Activated T-cell treated with anti-CD3 and anti-CD28 coated beads for 1 hour (primary cell): ENCODE measurements at places on chromosomes 2 and 18.

DNA sequence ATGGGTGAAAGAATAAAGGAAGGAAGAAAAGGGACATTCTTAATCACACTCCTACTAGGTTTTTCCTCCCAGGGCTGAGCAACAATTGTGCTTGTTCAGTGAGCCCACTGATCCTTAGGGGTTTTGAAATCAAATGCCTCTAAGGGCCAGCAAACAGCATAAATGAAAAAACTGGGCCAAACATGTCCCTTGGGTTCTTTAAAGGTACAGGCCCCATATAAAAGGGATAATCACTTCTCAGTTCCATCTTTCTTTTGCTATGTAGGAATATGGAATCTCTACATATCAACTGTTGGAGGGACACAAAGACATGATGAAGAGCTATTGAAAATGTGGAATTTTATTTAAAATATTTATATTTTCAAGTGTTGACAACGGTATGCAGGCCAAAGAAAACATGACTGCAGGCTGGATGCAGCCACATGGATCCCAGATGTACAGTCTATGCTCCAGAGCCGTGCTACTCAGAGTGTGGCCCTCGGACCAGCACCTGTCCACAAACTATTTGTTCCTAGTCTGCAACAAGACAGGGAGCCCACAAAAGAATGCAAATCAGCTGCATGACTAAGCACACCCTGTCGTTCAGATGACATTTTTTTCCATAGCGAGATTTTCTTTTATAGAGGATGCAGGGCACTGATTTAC is 110.0 kb downstream of the CDH20 start:
- DNase-seq: no peak

GRCh38 chr2:14632133-14632936 is at the start of gene LRATD1:
TSS of gene LRATD1 (plus strand) at chr2:14632717. CDS start at chr2:14633980, 1,263 bp downstream.
- DNase-seq: no peak

DNA sequence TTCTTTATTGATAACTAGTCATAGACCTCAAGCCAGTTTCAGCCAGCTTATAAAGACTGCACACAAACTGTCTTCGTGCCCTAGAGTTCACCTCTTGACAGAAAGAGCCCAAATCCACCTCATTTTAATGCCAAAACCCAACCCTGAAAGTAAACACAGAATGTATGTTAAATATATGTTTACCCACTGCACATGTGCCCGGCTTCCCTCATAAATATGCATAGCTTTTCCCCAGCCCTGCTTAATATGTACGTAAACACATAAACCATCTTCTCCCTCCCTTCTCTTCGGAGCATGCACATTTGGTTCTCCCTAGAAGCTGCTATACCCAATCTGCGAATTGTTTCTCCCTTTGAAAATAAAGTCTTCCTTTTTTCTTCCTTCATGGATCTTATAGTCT is 73.9 kb upstream of the XIRP2 start:
- DNase-seq: no peak

DNA sequence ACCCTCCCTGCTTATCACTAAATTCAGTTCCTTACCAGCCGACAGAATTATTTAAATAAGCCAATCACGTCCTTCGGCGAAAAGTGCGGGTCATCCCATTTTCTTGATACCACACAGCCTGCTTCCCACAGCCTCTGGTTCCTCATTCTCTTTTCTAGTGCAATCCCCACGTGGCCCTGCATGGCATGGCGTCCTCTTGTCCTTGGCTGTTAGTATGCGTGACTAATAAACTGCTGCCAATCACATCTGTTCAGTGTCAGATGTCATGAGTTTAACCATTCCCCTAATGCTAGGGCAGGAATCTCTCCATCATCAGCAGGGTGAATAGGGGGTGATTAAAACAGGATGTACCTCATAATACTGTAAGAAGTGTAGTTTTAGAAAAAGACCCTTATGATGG is 62.8 kb upstream of the TSPYL6 start:
- no peak for DNase-seq

GRCh38 chr18:73812423-73812822 is 335.2 kb downstream of the FBXO15 start:
- DNase-seq: no peak

- no peak for DNase-seq
These were observed 38.3 kb upstream of the OTOF start for GRCh38 chr2:26516246-26516645.

- no peak for DNase-seq
These were observed 141.1 kb downstream of the CELF4 start for GRCh38 chr18:37424507-37424906.

DNA sequence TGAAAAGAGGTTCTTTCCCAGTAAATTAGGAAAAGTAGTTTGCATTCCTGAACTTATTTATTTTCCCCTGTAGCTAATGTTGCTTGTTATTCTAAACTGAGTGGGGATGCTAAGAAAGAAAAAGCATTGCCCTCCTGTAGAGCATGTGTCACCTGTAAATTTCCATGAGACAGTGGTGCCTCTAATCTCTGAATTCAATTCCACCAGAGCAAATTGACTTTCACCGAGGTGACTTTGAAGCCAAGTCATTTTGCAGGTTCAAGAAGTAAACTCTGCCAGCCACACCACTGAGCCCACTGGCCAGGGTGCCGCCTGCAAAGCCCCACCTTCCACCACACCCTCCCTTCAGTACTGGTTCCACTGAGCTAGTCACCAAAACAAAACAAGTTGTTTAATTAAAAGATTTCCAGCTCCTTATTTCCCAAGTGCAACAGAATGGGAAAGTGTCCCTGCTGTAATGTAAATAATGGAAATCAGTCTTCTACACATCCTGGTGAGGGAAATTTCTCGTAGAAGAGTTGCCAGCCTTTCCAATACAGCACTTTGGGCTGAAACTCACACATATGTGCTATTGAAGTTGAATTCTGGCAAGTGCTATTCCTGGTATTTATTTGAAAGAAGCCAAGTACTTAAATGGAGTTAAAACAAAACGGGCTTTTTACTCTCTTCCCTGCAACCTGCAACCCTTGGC is 254.8 kb downstream of the RNF152 start:
- no peak for DNase-seq

GRCh38 chr18:10514601-10515000 is 11.2 kb upstream of the NAPG start:
- DNase-seq: no peak

- DNase-seq: no peak
These were observed 19.3 kb downstream of the PPP4R1 start for GRCh38 chr18:9594823-9595596.

DNA sequence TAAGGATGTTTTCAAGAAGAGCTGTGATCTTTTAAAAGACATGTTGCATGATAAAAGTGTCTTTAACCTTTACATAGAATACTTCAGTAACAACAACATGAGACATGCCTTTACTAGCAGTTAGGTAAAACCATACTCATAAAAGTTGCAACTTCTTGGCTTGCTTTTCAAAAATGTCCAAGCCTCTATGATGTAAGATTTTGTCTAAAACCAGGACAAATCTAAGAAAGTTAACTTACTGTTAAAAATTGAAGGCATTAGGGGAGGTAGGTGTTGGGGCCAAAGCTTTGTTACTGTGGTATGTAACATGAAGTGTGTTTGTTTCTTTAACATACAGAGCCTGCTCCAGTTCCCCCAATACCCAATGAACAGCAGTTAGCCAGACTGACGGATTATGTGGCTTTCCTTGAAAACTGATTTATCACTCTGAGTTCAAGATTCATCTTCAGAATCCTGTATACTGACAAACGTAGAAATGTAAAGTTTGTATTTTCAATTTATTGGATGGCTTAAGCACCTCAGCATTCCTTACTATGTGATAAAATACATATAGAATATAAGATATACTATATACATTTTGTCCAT is 11.7 kb downstream of the COPS8 start:
- no peak for DNase-seq

- DNase-seq: no peak
These were observed 41.0 kb upstream of the FOSL2 start for GRCh38 chr2:28351621-28352020.

- no peak for DNase-seq
These were observed 6.5 kb upstream of the STAMBP start for GRCh38 chr2:73822276-73822675.

GRCh38 chr2:20146401-20146800 is 78.5 kb downstream of the SDC1 start:
- no peak for DNase-seq

DNA sequence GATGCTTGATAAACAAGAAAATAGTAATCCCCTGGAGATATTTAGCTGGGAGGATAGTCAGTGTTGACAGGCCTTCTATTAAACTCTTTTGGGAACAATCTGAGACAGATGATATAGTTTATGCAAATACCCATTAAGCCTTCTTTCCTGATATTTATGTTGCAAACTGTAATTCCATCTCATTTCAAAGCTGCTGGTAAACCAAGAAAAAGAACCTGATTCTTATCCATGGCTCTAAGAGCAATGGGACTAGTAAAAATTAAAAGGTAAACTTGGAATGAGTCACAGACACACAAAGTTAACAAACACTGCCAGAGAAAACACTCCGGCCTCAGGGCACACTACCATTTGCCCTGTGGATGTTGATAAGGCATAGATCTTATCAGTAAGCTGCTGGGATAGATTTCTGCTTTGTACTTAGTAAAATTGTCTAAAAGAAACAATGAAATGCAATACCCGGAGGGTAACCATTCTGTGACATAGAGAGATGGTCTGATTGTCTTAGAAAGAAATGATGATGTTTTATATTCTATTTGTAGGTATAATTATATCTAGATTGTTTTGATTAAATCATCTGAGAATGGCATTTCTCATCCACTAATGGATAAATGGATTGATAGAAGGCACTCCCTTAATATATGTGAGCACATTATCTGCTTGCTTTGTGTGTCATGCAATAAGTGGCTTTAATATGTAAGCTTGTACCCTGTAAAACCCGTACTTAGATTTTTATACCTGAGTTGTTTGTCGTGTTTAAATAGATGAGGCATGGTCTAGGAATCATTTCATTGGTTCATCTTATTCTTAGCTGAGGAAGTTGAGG is 13.2 kb downstream of the GALR1 start:
- no peak for DNase-seq

GRCh38 chr2:64637000-64637635 is 16.6 kb downstream of the SERTAD2 start:
- no peak for DNase-seq

DNA sequence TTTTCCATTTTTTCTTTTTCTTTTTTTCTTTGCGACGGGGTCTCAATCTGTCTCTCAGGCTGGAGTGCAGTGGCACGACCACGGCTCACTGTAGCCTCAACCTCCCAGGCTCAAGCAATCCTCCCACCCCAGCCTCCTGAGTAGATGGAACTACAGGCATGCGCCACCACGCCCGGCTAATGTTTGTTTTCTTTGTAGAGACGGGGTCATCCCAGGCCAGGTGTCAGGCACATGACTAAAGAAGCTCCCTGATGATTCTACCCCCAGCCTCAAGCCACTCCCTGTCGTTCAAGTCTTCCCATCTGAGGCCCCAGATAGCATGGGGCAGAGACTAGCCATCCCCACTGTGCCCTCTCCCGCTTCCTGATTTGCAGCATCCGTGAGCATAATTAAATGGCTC is 9.8 kb upstream of the FZD5 start:
- no peak for DNase-seq

DNA sequence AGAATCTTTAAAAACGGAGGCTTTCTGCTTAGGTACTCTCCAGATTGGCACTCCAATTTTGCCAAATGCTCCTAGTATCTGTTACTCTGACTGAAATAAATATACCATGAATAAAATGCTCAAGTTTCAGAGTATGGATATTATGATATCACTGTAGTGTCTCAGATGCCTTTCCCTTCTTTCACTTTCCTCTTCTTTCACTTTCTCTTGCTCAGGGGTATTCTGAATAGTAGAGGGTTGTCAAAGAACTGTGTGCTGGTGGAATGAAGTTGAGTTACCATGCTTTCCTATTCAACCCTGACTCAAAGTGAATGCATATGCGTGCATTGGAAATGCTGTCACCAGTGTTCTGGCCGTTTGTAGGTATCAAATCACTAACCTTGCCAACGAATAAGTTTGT is 1015.2 kb upstream of the FANCL start:
- no peak for DNase-seq

GRCh38 chr18:74116633-74117554 is 30.7 kb downstream of the FBXO15 start:
- no peak for DNase-seq

GRCh38 chr2:20303966-20304365 is 46.7 kb downstream of the PUM2 start:
- DNase-seq: no peak

DNA sequence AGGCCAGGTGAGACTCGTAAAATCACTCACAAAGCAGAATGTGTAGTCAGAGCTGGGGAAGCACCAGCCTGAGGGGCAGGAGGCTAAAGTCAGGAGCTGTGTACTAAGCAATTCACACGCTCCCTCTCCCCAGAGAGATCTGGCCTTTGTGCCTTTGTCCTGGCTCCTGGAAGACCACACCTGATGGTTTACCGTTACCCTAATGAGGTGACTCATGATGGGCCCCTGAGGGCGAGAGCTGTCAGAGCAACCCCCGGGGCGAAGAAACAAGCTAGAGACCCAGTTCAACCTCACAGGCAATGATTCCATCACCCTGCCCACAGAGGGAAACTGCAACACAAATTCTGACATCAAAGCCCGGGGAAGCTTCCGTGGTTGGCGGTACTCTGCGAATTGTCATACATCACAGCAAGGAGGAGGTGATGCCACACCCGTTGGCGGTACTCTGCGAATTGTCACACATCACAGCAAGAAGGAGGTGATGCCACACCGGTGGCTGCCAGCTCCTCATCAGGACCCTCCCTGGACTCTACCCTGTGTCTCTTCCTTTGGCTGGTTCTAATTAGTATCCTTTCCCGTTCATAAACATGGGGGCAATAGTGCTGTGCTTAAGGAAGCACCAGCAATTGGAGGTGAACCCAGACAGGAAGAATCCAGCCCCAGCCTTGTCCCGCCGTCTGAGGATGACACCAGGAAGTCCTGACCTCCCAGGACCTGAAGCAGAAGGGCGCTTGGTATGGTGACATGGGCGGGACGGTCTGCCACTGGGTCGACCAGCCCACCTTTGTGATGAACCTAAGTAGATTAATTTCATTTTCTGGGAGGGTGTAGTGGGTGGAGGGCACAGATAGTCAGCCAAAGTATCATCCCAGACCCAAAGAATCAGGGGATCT is 30.5 kb downstream of the B3GNT7 start:
- peak; percentile 18 for DNase-seq
